ENCODE measurements at places on chromosomes 2 and 18.

GRCh38 chr18:54765636-54766375 is 62.5 kb upstream of the RAB27B start:
- no peak for DNase-seq

DNA sequence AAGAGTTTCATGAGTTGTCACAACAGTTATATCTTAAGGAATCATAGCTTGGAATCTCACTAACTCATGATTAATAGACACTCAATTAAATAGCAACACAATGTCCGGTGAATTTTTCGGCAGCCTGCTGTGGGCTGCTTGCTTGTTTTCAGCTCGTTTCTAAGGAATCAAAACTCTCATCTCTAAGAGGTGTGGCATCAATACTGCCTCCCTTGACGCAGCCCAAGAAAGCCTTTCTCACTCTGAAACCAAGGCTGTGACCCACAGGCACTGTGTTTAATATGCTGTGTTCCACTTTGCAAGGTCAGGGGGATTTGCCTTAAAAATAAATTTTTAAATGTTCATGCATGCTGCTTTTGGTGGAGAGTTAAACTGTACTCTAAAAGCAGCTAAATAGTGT is 5.4 kb downstream of the DCC start:
- DNase-seq = no peak

DNA sequence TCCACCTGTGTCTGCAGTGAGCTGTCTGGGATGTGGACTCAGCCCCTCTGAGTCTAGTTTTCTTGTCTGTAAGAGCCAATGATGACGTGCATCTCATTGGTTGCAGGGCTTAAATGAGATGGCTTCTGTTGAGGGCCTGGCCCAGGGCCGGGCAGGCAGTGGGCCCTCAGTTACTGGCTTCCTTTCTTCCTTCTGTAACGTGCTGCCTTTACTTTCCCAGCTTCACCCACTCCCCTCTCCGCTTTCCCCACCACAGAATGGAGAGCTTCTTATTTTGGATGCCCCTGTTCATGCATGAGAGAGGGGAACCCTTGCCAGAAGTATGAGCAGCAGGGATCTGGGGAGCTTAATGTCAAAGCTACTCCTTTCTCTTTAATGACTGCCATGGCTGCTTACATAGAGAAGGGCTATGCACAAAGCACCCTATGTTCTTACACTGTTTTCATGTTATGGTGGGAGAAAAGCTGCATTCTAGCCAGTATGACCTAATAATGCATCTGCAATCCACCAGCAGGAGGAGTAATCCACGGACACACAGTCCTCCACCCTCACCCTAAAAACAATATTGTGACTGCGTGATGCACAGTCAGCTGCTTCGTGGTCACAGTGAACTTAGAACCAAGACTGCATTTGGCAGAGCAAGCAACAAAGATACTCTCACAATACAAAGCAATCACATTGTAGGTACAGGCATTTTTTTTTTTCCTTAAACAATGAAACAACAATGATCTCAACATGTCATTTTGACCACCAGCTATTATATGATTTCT is 37.2 kb downstream of the CREG2 start:
- no peak for DNase-seq

GRCh38 chr2:217440000-217440399 is 562.8 kb downstream of the TNS1 start:
- no peak for DNase-seq

DNA sequence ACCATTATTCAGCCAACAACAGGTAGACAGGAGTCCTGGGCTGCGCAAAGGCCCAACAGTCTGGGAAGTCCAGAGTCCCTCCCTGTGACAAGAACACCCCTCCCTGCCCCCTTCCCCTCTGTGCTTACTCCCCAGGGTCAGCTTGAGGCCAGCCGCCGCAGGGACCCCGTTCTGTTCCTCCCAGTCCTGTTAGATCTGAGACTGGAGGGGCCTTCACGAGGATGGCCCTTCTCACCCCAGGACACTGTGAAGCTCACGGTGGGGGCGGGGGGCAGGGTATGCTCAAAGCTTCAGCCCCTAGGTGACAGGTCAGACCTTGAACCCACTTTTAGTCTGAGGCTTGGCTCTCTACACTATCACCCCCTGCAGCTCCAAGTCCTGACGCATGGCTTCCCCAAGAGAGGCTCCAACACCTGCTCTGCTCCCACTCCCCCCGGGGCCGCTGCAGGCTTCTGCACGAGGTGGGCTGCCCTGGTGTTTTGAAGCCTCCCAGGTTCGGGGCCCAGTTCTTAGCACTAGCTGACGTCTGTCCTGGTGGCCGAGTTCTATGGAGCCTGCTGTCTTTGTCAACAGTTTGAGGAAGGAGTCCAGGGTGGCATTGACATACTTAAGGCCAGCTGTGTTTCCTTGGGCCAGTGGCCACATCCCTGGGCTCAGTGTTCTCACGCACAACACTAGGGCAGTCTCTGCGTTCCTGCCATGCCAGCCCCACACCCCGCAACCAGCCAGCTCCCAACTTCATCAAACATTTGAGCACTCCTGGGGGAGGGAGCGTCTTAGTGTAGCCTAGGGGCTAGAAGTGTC is 37.2 kb upstream of the HPCAL1 start:
- no peak for DNase-seq

- no peak for DNase-seq
Measured at GRCh38 chr18:74063023-74063422, 84.6 kb downstream of the FBXO15 start.

- DNase-seq = no peak
Measured at GRCh38 chr2:231985823-231986261, 24.3 kb downstream of the DIS3L2 start.

DNA sequence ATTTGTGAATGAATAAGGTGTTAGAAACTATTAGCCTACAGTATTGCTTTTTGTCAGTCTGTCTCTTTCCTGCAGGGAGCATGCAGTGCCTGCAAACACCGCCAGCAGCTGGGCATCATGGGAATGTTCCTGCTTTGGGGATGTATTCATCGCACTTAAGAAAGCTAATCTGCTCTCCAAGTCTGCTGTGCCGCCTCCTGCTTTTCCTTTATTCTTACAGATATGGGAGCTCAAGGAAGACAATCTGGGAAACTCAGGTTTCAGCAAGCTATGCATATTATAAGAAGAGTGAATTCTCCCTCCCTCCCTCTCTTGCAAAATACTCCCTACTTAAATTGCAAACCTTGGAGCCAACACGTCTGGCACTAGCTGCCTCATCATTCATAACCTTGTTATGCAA is 479.2 kb upstream of the ACVR2A start:
- DNase-seq = no peak

DNA sequence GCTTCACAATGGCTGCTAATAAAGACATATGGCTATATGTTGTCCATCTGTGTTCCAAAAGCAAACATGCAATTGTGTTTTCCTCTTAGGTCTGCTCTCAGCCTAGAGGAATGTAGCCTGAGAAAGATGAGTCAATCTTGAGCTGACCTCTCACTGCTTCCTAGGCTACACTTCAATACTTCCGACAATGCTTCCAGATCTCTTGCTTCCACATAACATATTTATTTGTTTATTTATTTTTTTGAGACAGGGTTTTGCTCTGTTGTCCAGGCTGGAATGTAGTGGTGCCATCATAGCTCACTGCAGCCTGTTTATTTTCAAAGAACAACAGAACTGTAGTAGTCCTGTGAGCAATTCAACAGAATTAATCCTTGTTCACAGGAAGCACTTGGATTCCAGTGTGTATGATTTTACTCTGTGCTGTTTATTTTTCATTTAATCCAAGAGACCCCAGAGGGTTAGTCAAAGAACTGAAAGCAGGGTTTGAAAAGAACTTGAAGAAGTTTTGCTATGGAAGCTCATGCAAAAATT is 437.9 kb downstream of the TXNL1 start:
- no peak for DNase-seq

DNA sequence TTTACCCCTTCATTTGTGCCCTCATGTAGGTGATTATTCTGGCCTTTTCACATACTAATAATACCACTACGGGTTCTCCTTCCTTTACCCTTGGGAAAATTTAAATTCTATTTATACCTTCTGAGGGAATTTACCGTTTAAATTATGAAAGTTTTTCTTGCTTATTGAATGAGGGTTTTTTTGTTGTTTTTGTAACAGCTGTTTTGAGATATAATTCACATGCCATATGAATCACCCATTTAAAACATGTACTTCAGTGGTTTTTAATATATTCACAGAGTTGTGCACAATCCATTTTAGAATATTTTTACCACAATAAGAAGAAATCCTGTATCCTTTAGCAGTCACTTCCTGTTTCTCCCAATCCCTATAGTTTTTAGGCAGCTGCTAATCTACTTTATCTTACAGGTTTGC is 54.7 kb downstream of the EML4 start:
- DNase-seq = no peak

DNA sequence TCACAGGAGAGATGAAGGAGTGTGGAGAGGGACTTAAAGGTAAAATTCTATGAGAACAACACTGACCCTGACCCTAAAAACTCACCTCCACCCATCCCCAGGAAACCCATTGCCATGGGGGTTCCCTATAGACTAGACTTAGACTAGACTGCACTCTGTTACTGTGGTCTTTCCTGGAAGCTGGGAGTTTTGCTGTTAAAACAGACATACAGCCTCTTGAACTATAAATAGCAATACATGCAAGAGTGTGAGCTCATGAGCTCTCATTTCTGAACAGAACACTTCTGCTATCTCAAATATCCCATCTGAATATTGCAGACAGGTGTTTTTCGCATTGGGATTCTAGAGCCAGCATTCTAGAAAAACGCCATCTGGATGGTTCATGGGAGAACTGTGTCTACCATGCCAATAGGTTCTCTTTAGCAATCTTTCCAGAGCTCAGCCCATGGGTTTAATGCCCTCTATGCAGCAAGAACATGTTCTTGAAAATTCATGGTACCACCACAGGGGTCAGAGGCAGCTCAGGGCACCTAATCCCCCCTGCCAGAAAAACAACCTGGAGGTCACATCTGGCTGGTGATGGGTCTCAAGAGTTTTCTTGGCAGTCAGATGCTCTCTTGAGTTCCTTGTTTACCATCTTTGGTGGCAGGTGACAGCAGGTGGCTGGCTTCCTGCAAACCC is 51.9 kb downstream of the SLC14A2 start:
- no peak for DNase-seq

DNA sequence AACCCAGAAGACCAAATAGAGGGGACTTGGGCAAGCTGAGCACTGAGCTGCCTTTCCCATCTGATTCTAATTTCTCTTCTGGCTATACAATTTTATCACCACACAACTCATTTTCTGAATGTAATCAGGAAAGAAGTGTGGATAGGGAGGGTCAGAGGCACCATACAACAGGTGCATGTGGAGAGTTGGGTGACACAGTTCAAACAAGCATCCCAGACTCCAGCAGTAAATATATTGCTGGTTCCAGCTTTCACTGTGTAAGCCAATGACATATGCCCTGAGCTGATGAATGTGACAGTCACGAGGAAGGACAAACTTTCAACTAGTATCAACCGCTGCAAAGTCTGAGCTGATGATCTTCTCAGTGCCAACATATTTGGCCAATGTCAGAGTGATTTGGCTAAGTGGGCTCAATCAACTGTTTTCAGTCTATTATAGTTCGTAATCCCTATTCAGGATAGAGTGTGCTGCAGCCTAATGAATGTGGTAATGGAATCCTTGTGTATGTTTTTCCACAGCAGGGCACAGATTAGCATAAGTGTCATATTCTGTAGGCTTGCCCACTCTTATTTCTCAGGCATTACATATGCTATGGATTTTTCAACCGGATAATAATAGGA is 109.9 kb upstream of the MEIS1 start:
- DNase-seq = no peak

GRCh38 chr18:32896776-32897547 is 124.1 kb upstream of the KLHL14 start:
- DNase-seq = no peak

DNA sequence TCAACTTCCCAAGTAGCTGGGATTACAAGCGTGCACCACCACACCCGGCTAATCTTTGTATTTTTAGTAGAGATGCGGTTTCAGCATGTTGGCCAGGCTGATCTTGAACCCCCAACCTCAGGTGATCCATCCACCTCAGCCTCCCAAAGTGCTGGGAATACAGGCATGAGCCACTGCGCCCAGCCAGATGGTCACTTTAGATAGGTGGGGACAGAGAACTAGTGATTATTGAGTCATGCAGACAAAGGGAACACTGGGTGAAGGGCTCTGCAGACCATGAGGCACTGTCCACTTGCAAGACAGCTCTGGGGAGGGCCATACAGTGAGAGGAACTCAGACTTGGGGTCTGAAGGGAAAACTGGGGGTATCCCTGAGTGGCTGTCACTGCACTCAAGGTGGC is 58.4 kb upstream of the POMC start:
- DNase-seq = no peak

DNA sequence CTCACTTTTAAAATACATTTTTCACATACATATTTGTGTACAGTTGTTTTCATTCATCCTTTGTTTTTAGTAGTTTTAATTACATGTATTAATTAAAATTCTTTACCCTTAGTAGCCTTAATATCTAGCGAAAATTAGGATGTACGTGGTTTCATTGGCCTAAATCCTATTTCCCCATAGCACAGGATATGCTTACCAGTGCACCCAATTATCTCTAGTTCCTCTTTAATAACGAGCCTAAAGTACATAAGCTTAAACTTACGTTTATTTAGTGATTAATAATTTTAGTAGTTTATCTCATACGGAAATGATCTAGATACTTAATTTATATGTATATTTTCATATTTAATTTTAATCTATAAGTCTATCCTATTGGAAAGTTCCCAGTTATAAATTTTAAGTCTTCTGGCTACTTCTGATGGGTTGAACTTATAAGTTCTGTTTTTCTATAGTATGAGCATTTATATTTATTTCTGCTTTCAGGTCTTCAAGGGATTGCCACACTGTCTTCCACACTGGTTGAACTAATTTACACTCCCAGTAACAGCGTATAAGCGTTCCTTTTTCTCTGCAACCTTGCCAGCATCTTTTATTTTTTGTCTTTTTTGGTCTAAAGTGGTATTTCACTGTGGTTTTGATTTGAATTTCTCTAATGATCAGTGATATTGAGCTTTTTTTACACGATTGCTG is 21.4 kb upstream of the RUFY4 start:
- no peak for DNase-seq

- DNase-seq = no peak
Measured at GRCh38 chr2:4980995-4981394, 711.2 kb upstream of the SOX11 start.

DNA sequence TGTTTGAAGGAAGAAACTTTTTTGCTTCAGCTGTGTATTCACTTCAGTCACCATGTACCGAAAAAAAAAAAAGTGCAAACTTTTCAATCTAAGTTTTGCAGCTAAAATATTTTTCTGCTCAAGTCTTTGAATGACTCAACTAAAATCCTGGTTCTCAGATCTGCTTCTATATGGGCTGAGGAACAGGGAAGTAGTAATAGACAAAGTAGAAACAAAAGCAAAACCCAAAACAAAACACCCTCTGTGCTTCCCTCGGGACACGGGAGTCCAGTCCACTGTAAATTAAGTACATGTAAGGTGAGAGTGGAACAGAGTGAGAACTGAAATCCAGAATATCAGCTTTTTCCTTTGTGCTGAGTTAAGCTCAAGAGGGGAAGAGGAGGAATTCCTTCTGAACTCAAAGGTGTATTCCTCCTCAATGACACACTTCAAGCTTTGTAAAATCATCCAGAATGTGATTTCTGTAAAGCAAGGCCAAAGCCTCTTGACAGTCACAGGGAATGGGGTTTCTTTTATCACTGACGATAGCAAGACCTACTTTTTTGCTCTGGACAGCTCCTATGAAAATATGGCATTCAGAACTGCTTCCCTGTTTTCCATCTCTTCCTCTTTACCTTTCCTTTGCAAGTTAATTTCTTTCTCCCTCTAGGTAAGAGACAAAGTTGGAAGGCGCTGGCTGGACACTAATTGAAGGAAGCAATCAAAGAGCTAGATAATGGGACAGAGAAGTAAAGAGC is 433.5 kb upstream of the MMADHC start:
- no peak for DNase-seq

GRCh38 chr2:39383146-39383545 is 53.9 kb downstream of the MAP4K3 start:
- no peak for DNase-seq

GRCh38 chr2:60710707-60711106 is 45.4 kb upstream of the PAPOLG start:
- DNase-seq = no peak
